ENCODE measurements at places on chromosomes 7 and 10.

- DNase-seq: no peak
Observed at GRCh38 chr10:6195376-6195775, 7.4 kb upstream of the PFKFB3 start.

GRCh38 chr10:132729810-132730572, 56.0 kb downstream of the NKX6-2 start:
- no peak for DNase-seq

- DNase-seq: no peak
Observed at GRCh38 chr7:128299109-128299607, 44.5 kb downstream of the RBM28 start.

DNA sequence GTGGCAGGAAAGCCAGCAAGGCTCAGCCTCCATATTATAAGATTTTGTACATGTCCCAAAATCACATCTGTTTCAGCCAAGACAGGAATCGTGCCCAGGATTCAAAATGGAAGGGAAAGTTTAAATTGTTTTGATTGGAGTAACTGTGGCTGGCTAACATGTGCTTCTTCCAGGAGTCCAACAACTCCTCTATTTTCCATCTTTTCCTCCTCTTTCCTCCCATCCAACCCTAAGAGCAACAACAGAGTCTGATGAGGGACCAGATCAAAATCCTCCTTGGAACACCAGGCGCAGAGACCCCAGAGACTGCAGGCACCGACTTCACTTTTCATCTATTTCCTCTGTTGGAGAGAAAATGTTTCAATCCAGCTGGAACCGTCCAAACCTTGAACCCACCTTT, 36.0 kb upstream of the SVIL start:
- no peak for DNase-seq

DNA sequence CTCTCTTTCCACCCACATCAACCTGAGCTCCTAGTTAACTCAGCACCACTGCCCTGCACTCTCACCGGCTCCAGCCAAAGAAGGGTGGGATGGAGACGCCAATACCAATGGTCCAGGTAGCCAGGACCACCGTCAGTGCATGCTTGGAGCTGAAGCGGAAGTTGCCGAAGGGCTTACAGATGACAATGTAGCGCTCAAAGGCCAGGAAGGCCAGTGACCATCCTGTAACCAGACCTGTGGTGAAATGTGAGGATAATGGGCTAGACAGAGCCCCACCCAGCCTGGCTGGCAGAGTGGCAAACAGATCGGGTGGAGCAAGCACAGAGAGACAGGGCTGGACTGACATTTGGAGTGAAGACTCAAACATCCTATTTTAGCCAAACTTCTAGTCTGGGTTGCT, 673 bp downstream of the OPN1SW start:
- DNase-seq: no peak

DNA sequence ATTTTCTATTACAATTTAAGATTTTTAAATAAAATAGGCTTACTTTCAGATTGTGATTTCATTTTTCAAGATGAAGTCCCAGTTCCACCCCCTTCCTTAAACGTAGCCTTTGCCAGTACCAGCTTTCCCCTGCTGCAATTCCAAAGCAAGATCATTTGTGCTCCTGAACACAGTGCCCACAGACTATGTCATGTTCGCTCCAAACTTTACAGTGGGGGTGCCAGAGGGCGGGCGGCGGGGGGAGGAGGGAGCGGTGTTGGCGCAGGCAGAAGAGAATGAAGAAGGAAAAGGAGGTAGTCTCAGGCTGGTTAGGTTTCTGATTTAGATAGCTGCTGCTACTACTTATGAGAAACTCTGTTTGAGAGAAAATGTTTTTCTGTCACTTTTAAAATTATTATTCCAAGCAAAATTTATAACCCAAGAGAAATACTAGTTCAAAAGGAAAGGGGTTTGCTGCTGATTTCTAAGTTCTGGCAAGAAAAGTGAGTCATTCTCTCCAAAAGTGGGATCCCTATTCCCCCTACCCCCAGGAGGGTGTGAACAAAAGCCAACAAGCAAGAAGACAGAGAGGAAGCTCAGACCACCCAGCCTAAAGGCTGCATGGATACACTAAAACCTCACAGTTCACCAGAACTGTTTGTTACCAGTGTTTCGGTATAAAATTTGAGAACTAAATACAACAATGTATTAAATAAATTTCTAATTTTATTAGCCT, 109.6 kb downstream of the SRPK2 start:
- DNase-seq: no peak

GRCh38 chr10:103355906-103356599, 5.1 kb upstream of the PCGF6 start:
- no peak for DNase-seq

DNA sequence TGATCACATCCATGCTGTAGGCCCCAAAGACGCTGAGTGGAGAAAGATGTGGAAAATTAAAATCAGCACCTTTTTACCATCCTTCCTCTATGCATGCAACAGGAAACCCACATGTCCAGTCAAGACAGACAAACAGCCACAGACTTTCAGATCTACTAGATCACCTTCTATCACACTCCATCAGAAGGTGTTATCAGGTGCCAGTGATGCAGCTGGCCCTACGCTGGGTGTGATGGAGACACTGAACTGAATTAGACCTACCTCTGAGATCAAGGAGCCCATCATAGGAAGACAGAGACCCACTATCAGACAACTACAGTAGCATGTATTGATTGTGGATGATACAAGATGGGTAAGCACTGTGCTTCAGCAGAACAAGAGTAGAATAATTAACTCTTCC, 15.5 kb downstream of the CYP3A4 start:
- DNase-seq: peak; percentile 24

GRCh38 chr7:96720843-96721242, 11.2 kb upstream of the SEM1 start:
- DNase-seq: no peak

DNA sequence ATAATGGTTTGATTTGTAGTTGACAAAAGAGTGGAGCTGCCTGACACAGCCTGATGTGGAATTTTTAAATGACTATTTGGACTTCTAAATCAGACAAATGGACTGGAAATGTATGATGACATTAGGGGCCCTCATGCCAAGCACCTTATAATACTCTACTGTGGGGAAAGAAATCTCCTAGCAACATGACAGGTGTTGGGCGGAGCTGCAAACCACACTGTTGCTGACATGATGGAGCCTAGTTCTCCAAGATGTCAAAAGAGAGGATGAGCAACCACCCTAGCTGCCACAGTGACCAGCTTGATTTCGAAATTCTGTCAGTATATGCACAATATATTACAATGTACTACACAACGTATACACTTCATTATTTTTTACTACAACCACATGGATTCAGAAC, 65.8 kb downstream of the RHOBTB1 start:
- DNase-seq: no peak

GRCh38 chr7:19508821-19509220, 200.0 kb downstream of the POLR1F start:
- DNase-seq: no peak

- no peak for DNase-seq
Observed at GRCh38 chr10:132390170-132390920, 6.7 kb upstream of the PWWP2B start.

DNA sequence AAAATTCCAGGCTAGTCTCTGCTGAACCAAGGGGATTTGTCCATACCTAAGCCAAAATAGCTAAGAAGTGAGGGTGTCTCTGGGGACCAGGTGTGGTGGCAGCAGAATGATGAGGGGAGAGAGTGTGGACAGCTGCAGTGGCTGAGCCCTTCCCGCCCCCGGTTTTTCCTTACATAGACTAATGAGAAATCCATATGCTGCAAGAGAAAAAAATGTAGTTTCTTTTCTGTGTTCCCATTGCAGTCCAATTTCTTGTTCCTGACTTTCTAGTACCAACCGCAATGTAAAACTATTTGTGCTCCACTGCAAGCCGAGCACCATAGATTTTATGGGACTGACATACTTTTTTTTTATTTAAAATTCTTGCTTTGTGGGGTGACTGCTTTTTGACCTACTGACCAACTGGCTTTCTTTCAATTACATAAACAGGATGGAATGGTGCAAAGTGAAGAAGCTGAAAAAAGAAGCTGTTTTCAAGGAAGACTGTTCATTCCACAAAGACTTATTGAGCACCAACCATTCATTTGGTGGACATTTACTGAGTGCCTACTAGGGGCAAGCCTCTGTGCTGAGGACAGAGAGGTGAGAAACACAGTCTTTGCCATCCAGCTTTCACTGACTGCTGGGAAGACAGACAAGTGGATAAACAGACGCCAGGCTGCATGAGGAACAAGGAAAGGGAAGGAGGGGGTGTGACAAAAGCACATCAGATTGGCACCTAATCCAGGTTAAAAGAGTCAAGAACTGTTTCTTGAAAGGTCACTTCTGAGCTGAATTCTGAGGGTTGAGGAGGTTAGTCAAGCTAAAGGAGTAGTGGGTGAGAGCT, 9.8 kb downstream of the CEP41 start:
- DNase-seq: no peak

DNA sequence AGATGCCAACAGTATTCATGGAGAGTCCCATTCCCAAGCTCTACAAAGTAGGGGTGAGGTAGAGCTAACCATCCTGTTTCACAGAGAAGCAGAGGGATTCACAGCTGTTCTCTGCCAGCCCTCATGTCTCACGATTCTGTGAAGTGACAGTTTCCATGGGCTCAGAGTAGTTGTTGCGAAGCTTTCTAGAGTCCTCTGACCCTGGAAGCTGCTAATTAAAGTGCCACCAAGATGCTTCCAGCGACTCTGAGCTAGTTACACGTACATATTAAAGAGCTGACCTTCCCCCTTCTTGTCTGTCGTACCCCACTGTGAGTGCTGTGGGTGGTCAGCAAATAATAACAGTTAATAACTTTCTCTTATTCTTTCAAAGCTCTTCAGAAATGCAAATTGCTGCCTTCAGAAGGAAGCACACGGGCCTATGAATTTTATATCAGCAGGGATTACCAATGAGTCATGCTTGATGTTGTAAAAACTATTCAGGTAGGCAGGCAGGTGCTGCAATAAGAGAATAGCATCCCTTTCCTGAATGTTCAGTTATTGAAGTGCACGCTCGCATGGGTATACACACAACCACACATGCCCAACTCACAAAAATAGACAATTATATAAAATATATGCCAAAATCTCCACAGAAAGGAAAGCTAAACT, 34.1 kb downstream of the DNAJB9 start:
- no peak for DNase-seq

DNA sequence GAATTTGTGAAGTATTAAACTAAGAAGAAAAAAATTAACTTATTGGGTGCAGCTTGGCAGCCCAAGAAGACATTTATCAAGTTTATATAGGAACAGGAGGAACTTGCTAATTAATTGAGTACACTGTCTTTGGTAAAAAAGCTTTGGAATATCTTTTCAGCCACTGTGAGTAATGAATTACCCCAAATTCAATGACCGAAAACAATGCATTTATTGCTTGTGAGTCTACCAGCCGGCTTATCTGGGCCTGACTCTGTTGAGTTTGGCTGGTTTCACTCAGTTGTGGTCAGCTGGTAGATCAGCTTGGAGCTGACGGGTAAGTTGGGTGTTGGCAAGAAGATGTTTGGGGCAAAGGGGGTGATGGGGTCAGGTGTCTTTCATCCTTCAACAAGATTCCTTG, 11.6 kb downstream of the GNG11 start:
- no peak for DNase-seq

- no peak for DNase-seq
Observed at GRCh38 chr10:109379186-109379585, 544.1 kb downstream of the XPNPEP1 start.

- no peak for DNase-seq
Observed at GRCh38 chr10:129659508-129660268, 192.6 kb downstream of the MGMT start.

GRCh38 chr10:102644646-102645387, 538 bp downstream of the TRIM8 start:
- peak; percentile 91 for DNase-seq

- DNase-seq: no peak
Observed at GRCh38 chr10:60597513-60597912, 180.8 kb upstream of the CDK1 start.

GRCh38 chr10:132062641-132063390, 2.9 kb upstream of the JAKMIP3 start:
- DNase-seq: no peak

- DNase-seq: peak; percentile 48
Observed at GRCh38 chr7:90892213-90892612, 296.1 kb downstream of the CDK14 start.

DNA sequence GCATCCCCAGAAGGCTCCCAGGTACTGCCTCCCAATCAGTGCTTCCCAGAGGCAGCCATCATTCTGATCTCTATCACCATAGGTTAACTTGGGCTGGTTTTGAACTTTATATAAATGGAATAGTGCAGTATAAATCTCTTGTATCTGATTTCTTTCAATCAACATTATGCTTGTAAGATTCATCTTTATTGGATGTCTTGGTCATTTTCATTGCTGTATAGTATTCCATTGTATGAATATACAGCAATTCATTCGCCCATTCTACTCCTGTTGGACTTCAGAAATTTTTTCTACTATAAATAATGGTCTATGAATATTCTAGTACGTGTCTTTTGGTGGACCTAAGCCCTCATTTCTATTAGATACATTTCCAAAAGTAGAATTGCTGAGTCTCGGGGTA, 16.1 kb upstream of the OGDHL start:
- no peak for DNase-seq

GRCh38 chr10:23474626-23475025, 35.8 kb downstream of the OTUD1 start:
- DNase-seq: no peak

- no peak for DNase-seq
Observed at GRCh38 chr7:65397730-65398142, 24.1 kb downstream of the ZNF92 start.

DNA sequence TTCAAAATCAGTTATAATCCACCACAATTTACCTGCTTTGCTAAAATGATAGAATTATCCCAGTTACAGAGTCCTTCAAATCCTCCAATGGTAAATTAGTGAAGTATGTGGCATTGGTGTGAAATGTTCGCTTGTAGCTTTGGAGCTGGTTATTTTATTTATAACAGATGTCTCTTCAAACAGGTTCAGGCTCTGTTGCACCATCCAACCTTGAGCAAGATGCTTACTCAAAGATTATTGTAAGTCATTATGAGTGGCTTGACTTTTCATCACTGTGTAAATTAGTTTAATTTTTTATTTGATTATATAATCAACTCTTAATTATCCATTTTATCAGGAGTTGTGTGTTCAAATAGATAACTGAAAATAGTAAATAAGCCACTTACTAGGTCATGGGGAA, 99.4 kb downstream of the BTRC start:
- no peak for DNase-seq

DNA sequence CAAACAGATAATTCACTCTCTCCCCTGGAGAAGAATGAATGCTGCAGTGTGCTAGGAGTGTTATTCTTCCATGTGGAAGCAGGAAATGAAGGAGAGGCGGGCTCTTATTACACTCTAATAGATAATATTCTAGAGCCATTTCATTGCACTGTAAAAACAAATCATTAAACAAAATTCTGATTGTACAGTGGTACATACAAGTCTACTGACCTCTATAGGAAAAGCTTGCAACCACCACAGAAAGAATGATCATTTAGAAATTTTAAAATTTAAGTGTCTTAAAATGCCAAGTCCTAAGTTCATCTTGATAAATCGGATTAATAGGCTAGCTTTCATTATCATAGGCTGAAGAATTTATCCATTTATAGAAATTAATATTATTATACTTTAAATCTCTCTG, 960.3 kb upstream of the LRRN3 start:
- DNase-seq: no peak

- peak; percentile 56 for DNase-seq
Observed at GRCh38 chr10:3482200-3482993, 302.6 kb downstream of the KLF6 start.

GRCh38 chr10:49314806-49315205, 15.8 kb downstream of the C10orf71 start:
- no peak for DNase-seq

GRCh38 chr7:32179567-32179966, 109.4 kb upstream of the PDE1C start:
- no peak for DNase-seq

GRCh38 chr7:107233174-107233573, 64.4 kb downstream of the HBP1 start:
- DNase-seq: peak; percentile 14

All from GM12865 (cell line).